ENCODE measurements at places on chromosomes 3 and 15.

DNA sequence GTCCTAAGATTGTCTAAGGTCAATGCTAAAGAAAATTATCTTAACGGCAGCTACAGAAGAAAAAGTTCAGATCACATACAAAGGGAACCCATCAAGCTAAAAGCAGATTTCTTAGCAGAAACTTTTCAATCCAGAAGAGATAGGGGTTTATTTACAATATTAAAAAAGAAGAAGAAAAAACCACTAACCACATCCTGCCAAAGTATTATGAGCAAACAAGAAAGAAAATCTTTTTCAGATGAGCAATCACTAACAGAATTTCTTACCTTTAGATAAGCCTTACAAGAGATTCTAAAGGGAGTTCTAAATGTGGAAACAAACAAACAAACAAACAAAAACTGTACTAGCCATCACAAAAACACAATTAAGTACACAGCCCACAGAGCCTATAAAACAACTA, 1015.8 kb upstream of the EPHA6 start:
- peak; percentile 2 for DNase-seq

GRCh38 chr3:175020101-175020500, 161.0 kb downstream of the NAALADL2 start:
- DNase-seq: peak; percentile 3

DNA sequence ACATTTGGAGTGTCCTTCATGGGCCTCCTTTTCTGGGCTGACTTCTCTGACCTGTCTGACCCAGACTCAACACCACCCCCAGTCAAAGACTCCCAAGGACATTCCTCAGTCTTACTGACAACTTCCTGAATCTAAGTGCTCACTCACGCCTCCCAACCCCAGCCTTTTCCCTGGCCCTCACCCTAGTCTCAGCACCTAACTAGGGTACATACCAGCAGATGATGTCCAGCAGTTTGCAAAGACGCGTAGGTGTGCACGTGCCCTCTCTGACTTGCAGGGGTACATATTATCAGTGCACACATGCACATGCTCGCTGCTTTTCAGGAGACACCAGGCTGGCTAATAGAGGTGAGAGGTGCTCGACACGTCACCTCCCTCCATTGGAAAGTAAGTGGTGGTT, 38.7 kb upstream of the SLCO2A1 start:
- DNase-seq: no peak

DNA sequence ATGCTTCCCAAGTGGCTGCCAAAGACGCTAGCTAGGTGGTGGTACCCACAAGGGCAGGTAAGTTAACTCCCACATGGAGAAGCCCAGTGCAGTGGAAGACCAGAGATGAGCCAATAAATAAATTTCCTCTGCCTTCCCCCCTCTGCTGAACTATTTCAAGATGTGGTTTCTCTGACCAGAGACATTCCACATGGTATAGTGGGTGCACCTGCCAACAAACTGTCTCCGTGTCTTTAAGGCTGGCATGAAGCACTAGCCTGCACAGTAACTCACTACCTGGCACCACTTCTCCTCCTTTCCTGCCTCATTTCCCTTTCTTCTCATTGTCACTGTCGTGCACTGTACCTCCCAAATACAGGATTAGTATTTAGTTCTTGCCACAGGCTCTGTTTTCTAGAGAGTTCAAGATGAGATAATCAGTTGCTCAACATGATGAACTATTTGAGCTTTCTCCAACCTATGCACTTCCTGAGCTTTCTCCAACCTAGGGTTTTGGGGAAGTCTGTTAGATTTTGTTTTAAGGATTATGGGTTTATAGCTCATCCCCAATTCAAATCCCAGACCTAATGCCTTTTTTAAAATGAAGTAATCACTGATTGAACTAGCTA, 8.4 kb upstream of the CRTAP start:
- no peak for DNase-seq

DNA sequence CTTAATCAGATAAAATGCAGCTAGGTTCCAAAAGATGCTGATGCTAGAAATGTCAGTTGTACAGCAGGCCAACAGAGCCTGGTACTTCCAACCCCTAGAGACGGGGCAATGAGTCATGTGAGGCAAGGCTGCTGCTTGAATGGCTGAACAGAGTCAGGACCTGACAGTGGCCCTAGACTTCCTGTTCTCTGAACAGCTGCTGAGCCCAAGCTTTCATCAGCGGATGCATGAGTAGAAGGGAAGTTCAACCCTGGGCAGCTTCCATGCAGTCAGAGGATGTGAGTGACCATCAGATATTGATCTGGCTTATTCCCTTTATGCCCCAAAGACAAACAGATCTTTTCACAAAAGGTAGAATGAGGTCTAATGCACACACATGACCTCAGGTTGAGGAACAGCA, 282.9 kb upstream of the COL8A1 start:
- peak; percentile 6 for DNase-seq

DNA sequence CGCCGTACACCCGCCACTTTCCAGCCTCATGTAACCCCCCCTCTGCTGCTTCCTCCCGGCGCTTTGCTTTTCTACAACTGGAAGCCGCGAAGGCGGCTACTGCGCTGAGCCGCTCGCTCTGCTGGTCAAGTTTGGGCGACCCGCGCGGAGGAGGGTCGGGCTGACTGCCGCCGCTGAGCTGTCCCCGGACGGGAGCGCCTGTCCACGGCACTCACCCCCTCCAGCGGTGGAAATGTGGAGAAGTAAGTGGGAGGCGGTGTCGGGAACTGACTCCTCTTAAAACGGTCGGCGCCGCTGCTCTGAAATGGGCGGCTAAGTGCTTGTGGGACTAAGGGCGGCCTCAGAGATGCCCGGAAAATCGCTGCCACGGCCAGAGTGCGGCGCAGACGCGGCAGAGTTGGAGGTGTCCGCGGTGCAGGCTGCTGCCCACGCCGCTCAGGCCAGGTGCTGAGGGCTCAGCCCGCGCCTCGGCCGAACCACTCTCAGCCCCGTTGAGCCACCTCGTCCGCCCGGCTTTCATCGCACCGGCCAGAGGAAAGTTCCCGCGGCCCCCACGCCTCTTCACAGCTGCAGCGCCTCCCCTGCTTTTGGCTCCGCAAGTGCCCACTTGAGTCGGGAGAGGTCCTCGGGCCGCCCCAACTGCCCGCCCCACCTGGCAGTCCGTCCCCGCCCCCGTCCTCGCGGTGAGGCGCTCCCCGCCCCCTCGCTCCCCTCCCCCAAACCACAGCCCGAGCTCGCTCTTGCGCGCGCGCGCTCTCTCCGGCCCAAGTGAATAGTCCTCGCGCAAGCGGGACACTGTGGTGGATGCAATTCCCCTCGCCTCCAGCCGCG, at the start of gene EPHA6:
Gene EPHA6, plus strand, starts transcription at position 775 of the 831 bp plus-strand sequence.
- peak; percentile 62 for DNase-seq

DNA sequence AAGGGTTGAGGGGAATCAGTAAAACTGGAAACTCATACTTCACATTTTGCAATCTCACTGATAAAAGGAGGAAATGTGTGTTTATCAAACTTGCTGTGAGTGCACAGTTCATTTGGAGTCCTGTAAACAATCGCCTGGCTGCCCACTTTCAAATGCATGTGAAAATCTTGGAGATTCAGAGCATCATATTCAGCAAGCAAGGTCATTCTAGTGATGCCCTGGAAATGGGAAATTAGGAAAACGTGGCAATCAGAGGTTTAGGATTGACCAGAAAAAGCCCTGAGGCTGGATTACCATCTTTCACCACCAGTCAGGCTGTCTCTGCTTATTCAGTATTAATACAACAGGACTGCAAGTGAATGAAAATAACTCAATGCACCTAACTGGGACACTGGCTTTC, 23.9 kb downstream of the DPH6 start:
- DNase-seq: no peak

GRCh38 chr3:70180664-70181063, 131.8 kb downstream of the MDFIC2 start:
- no peak for DNase-seq

DNA sequence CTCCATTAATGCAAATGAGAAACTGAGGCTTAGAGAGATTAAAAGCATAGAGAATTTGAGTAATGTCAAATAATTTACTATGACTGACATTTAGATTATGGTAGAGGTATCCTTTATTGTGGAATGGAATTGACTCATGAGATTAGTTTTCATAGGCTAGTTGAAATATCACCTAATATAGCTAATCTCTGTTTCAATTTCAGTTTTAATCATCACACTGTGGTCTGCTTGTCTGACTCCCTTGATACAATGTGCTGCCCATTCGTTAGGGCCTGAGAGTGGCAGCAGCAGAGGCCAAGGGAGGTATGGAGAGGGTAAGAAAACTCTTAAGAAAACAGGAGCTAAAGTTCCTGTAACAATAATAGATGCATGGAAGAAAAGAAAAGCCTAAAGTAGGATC, 13.2 kb upstream of the ZBTB20 start:
- DNase-seq: no peak

GRCh38 chr15:83283138-83283812, 1.2 kb downstream of the BNC1 start:
- DNase-seq: peak; percentile 51

DNA sequence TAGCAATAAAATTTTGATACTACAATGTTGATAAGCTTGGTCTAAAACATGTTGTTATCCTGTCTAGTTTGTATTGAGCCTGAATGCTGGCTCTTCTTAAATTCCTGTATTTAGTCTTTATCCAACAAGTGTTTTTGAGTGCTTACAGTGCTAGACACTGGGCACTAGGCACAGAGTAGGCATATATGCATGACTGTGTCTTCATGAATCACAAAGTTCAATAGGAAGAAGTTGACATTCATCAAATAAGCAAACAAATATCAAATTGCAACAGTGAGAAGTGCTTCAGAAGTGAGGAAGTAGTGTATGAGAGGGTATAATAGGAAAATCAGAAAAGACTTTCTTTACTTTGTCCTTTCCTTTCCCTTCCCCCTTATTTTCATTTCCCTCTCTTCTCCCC, 6.8 kb downstream of the CD96 start:
- no peak for DNase-seq

DNA sequence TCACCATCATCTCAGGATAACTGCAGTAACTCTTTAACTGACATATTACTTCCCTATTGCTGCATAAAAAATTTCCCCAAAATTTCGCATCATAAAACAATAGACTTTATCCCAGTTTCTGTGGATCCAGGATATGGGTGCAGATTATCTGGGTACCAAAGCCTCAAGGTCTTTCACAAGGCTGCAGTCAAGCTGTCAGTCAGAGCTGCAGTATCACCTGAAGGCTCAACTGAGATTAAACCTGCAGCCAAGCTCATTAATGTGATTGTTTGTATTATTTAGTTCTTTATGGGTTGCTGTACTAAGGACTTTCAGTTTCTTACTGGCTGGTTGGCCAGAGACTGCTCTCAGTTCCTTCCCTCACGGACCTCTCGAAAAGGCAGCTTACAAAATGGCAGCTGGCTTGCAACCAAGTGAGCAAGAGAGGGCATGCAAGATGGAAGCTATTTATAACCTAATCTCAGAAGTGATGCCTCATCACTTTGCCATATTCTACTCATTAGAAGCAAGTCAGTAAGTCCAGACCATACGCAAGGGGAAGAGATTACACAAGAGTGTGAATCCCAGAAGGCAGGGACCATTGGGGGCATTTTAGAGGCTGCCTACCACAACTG, 54.9 kb downstream of the DCUN1D1 start:
- DNase-seq: no peak

GRCh38 chr3:163476179-163476578, 1602.1 kb downstream of the SI start:
- no peak for DNase-seq

GRCh38 chr3:112293368-112294321, at the start of gene SLC9C1:
SLC9C1 (minus strand) TSS chr3:112294216; CDS start chr3:112286791, 7,425 bp downstream.
- peak; percentile 77 for DNase-seq

GRCh38 chr15:100671858-100672543, 69.6 kb downstream of the ASB7 start:
- DNase-seq: peak; percentile 40

- DNase-seq: no peak
Measured at GRCh38 chr3:20442846-20443245, 256.8 kb upstream of the SGO1 start.

DNA sequence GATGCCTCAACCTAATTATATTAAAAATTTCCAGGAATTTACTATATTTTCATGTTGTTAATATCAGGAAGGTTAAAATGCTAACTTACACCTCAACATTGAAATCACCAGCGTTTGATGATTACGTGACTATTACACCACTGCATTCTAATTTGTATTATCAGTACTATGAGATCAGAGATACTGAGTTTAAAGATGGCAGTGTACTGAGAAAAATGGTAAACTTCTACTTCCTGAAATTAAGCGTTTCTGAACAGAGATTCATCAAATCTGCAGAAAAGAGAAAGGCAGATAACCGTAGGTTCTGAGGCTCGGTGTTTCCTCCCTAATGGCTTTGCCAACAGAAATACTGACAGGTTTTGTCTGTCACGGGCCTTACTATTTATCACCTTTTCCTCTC, 69.9 kb downstream of the CRTC3 start:
- no peak for DNase-seq

DNA sequence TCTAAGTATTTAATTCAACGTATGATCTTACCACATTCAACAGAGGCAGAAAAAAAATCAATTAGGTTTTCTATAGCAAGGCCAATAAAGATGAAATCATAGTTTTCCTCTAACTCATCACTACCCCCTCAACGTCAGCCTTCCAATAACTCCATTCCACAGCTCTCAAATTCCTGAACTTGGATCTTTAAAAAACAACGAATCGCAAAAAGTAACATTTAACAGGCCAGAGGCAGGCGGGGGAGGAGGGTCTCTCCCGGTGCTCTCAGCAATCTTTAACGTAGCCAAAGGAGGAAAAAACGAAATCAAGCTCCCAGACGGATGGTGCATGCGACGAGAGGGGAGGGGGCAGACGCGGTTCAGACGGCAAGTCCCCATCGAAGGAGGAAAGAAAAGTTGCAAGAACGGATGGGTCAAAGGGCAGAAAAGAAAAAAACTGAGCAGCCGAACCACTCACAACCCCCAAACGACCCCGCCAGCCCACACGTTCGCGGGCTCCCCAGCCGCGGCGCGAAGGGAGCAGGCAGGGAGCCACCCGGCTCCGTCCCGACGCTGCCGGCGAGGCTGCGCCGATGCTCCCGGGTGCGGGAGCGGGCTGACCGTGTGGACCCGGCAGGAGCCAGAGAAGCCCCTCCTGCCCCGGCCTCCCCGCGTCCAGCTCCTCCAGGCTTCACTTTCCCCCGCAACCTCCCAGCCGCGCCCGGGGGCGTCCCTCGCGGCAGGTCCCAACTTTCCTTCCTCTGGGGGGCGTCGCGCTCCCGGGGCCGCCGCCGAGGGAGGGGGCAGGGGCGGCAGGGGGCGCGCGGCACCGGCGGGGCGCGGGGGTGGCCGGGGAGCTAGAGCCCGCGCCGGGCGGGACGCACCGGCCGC, 703 bp downstream of the PEAK1 start:
- DNase-seq: peak; percentile 36

DNA sequence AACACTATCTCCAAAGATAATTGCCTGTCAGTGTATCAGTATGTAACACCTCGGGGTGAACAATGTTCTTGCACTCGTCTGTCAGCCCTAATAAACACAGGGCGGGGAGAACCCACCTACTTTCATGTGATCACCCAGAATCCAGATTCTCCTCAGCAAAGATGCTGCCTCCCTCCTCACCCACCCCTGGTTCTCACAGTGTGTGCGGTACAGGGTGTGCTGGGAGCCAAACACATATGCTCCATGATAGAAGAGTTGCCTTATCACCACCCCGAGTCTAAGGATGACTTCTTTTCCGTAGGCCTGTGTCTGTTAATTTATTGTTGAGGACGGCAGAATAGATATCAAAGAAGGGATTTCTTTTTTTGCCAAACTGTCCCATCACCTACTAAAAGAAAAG, 206.1 kb downstream of the TLE3 start:
- DNase-seq: no peak

- DNase-seq: no peak
Measured at GRCh38 chr15:88635318-88635717, 3.5 kb upstream of the ISG20 start.
